ENCODE measurements at places on chromosomes 4 and X.

DNA sequence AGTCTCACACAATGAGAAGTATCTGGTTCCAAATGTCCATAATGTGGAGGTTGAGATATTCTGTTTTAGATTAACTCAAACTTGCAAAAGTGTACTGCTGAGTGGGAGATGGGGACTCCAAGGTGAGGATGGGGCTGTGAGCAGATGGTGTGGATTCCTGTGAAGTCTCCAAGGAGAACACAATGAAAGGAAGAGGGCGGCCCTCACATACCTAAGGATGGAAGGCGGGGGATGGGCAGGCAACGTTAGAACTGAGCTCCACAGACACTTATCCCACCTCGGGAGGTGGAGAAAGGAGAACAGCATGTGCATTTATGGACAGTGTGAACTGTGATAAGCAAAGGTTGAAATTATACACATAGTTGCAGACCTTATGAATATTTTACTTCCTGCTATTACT is 9.9 kb upstream of the SPATA4 start:
- DNase-seq, result no peak

GRCh38 chr4:182616476-182616875 is 300.7 kb downstream of the DCTD start:
- no peak for DNase-seq

GRCh38 chr4:42282081-42282901 is 115.0 kb upstream of the SHISA3 start:
- no peak for DNase-seq

DNA sequence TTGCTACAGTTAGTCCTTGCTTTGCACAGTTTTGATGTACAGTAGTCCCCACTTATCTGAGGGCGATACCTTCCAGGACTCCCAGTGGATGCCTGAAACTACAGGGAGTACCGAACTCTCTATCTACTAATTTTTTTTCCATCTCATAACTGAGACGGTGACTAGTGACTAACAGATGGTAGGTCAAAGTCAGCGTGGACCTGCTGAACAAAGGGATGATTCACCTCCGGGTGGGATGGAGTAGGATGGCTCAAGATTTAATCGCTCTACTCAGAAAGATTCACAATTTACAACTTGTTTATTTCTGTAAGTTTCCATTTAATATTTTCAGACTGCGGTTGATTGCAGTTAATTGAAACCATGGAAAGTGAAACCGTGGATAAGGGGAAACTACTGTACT is 655.8 kb downstream of the ZNF674 start:
- no peak for DNase-seq

- no peak for DNase-seq
Measured at GRCh38 chr4:108144451-108144850, 24.3 kb downstream of the LEF1 start.
